ENCODE measurements at places on chromosomes 12 and 14. TPM values are rescaled to one million over a fixed set of nuclear protein-coding genes. Genes with fewer than 3 reads are reported as not detected.

GRCh38 chr12:46677749-46678148 is 148.0 kb downstream of the SLC38A4 start:
- no peak overlapping the region for H3K27ac ChIP-seq
- H3K36me3 ChIP-seq, result no peaks in the 10 kb centered on the region
- DNase-seq, result no peak
- no peaks in the 10 kb centered on the region for H3K27me3 ChIP-seq

Gene RNASE4
- total RNA-seq, result 27.6 TPM

GRCh38 chr12:53866727-53867126 is 71.9 kb upstream of the HOXC13 start:
- H3K27ac ChIP-seq, result no peak overlapping the region
- H3K4me1 ChIP-seq, result no peaks in the 10 kb centered on the region
- no peaks in the 10 kb centered on the region for H3K36me3 ChIP-seq
- H3K27me3 ChIP-seq, result no peaks in the 10 kb centered on the region
- no peak for DNase-seq

Gene CAPZA3
- 186 TPM for total RNA-seq

DNA sequence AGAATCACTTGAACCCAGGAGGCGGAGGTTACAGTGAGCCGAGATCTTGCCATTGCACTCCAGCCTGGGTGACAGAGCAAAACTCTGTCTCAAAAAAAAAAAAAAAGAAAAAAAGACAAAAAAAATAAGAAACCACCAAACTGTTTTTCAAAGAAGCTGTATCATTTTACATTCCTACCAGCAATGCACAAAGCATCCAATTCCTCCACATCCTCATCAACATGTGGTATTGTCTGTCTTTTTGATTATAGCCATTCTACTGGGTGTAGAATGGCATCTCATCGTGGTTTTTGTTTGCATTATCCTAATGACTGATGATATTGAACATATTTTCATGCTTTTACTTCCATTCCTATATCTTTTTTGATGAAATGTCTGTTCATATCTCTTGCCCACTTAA is 36.2 kb upstream of the GNG2 start:
- H3K27ac ChIP-seq, result no peak overlapping the region
- no peaks in the 10 kb centered on the region for H3K27me3 ChIP-seq
- no peaks in the 10 kb centered on the region for H3K4me1 ChIP-seq
- no peak overlapping the region for H3K4me3 ChIP-seq

Gene NGB
- 1.1 TPM for total RNA-seq

- DNase-seq, result no peak
- H3K27ac ChIP-seq, result no peak overlapping the region
- H3K4me3 ChIP-seq, result no peak overlapping the region
- H3K4me1 ChIP-seq, result peaks cover 7% of the 10 kb centered on the region
Measured at GRCh38 chr14:103445806-103446205, 60.6 kb downstream of the MARK3 start.

DNA sequence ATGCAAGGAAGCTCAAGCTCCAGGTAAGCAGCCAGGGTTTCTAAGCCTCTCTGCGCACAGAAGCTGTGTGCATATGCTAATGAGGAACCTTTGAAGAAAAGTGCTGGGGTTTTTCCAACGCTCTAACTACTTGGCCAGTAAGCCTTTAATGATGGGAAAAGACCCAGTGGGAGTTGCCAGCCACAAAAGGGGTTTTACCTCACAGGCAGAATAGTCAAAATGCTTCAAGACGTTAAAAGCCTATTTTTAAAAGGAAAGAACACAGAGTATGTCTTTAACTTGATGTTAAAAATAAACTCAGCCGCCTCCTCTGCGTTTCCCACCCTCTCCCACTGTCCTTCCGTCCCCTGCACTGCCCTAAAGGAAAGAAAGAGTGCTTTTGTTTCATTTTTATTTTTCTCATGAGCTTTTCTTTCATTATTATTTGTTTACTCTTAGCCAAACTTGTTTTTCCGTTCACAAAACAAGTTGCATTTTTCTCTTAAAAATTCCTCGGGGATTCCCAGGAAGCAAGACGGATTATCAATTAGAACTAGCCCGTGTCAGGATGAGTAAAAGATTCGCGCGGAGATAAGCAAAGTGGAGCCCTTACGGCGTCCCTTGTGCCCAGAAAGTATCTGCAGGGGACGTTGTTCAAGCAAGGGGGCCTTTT is 209.8 kb upstream of the NUDT4 start:
- H3K27ac ChIP-seq, result no peak overlapping the region
- peak; percentile 23 for DNase-seq
- H3K4me3 ChIP-seq, result peak overlapping the region; percentile 55
- no peaks in the 10 kb centered on the region for H3K4me1 ChIP-seq
- no peaks in the 10 kb centered on the region for H3K36me3 ChIP-seq

GRCh38 chr14:81427348-81428058 is 27.4 kb upstream of the STON2 start:
- H3K27ac ChIP-seq, result peak overlapping the region; percentile 38
- DNase-seq, result peak; percentile 28
- H3K4me1 ChIP-seq, result peaks cover 9% of the 10 kb centered on the region

Gene B4GALNT1
- total RNA-seq, result 2.3 TPM

GRCh38 chr14:72925171-72925759 is 999 bp upstream of the DCAF4 start:
- DNase-seq, result peak; percentile 54
- no peaks in the 10 kb centered on the region for H3K27me3 ChIP-seq
- no peaks in the 10 kb centered on the region for H3K36me3 ChIP-seq
- peak overlapping the region; percentile 71 for H3K27ac ChIP-seq
- H3K4me3 ChIP-seq, result peak overlapping the region; percentile 57

- no peak overlapping the region for H3K4me3 ChIP-seq
- no peaks in the 10 kb centered on the region for H3K27me3 ChIP-seq
- H3K4me1 ChIP-seq, result peaks cover 9% of the 10 kb centered on the region
- DNase-seq, result no peak
- H3K36me3 ChIP-seq, result no peaks in the 10 kb centered on the region
Measured at GRCh38 chr14:103143506-103143905, 20.2 kb downstream of the TNFAIP2 start.

DNA sequence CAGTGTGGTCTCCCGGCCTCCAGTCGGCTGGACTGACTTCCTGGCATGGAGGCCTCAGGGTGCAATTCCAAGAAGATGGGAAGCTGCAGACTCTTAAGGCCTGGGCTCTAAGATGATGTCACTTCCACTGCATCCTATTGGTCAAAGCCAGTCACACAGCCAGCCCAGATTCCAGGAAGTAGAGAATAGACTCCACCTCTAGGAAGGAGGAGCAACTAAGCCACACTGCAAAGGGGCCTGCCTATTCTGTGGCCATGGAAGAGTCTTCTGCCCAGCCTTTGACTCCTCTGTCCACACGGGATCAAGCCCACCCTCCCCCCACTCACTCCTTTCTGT is 103.9 kb upstream of the RFLNA start:
- no peak for DNase-seq
- no peak overlapping the region for H3K27ac ChIP-seq
- H3K36me3 ChIP-seq, result no peaks in the 10 kb centered on the region
- H3K27me3 ChIP-seq, result no peaks in the 10 kb centered on the region

All from testis (tissue), 5 donors.